Endothelial cell (in vitro differentiated cells): ENCODE measurements at places on chromosomes 2 and 18.

DNA sequence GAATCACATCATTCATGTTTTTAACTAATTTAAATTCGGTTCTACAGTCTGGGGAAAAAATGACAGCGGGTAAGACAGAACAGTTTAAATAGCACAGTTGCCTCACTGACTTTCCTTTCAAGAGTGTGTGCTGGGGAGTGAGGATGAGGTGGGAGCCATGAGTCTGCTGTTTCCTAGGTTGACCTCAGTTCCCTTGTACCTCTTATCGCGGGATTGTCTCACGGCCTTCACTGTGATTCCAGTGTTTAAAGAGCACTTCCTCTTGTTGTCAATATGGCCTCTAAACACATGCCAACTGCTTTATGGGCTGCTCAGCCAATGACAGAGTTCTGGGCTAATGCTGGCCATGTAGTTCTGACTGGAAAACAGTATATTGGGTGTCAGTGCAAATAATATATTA is 41.6 kb upstream of the ALMS1 start:
- DNase-seq: no peak

GRCh38 chr2:203327582-203327900 is 653 bp upstream of the ABI2 start:
- DNase-seq: no peak

- DNase-seq: no peak
These were observed 161.7 kb downstream of the SP3 start for GRCh38 chr2:173803449-173803848.

- DNase-seq: no peak
These were observed 342.3 kb upstream of the EPHA4 start for GRCh38 chr2:221914334-221914880.

DNA sequence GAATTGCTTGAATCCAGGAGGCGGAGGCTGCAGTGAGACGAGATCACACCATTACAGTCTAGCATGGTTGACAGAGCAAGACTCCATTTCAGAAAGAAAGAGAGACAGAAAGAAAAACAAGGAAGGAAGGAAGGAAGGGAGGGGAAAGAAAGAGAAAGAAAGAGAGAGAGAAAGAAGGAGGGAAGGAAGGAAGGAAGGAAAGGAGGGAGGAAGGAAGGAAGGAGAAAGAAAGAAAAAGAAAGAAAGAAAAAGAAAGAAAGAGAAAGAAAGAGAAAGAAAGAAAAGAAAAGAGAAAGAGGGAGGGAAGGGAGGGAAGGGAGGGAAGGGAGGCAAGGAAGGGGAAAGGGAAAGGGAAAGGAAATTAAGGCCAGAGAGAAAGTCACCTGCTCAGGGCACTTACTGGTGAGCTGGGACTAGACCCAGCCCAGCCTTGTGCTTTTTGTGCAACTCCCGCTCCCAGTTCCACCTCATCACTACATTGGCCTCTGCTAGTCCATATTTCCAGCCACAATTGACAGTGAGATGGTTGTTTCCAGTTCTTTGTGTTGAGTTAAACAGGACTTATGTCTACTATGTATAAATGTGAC is 35.7 kb downstream of the MOGAT1 start:
- no peak for DNase-seq

DNA sequence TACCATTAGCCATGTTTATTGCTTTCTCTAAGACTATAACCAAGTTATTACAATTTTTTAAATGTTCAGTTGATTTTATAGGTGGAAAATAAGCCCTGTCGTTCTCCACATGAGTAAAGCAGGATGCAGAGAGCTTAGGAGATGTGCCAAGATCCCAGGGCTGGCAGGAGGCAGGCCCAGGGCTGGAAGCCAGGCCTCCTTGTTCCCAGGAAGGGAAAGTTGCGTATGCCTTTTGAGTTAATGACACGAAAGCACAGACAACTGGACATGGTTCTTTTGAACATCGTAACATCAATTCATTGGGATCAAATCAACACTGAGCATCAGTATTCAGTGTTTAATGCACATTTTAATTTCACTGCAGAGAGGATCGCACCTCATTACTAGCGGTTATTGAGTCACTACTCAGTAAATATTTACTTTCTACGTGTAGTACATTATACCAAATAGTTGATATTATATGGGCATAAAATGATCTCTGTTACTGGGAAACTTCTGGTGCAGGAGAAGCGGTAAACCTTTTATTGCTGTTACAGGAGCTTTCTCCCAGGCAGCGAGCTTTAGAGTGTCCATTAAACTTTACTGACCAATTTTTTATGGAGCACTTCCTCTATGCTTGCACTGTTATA is 60.0 kb downstream of the RNF144A start:
- no peak for DNase-seq

GRCh38 chr18:23883277-23883790 is 131.2 kb upstream of the TTC39C start:
- DNase-seq: no peak

GRCh38 chr2:120465012-120465700 is 119.2 kb downstream of the INHBB start:
- no peak for DNase-seq

GRCh38 chr2:73852020-73852419 is 23.3 kb downstream of the STAMBP start:
- DNase-seq: no peak

- peak; percentile 57 for DNase-seq
These were observed 166.0 kb downstream of the SOCS6 start for GRCh38 chr18:70454704-70455322.

DNA sequence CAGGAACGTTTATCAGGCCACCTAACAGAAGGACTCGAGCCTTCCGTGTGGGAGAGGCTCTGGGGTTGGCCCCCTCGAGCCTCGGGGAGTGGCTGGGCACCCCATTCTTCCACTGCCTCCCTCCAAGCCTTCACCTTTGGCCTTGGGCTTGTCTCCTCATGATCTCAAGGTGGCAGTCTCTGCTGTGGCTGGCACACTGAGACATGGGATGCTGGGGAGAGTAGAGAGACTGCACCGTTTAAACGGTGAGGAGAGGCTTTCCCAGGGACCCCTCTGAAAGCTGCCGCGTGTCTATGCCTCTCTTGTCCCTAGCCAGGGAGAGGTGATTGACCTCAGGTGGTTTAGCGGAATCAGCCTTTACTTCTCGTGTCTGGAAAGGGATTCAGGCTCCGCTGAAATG is 71.0 kb downstream of the DCDC2C start:
- no peak for DNase-seq

DNA sequence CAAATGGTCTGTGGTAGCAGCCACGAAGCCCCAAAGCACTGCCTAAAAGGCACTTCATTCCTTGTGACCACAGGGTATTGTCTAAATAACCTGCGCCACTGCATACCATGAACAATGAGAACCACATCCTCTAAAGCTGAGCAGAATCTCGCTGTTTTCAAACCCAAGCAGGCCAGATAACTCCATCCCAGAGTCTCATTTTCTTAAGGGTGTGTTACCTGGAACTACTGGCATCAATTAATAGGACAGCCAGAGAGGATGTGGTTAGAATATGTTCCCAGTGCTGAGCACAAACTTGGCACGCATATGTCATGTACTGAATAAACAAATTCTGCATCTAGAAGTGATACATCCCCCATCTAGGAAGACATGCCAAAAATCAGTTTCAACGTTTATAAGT is 13.0 kb downstream of the VPS4B start:
- no peak for DNase-seq

DNA sequence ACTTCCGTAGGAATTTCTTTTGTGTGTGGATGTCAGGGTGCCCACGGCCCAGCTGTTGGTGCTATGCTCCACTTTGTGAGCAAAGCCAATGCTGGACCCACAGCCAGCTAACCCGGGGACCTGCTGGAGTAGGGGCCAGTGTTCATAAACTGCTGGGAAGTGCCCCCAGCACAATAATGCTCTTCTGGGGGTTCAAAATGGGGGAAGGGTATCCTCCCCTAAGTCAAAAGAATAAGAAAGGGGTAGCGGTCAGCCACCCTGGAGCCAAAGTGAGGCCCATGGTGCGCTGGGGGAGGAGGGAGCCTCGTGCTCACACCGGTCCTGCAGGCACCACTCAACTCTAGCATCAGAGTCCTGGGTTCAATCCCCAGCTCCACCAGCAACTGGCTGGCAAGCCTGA is 115.8 kb upstream of the NPAS2 start:
- no peak for DNase-seq

DNA sequence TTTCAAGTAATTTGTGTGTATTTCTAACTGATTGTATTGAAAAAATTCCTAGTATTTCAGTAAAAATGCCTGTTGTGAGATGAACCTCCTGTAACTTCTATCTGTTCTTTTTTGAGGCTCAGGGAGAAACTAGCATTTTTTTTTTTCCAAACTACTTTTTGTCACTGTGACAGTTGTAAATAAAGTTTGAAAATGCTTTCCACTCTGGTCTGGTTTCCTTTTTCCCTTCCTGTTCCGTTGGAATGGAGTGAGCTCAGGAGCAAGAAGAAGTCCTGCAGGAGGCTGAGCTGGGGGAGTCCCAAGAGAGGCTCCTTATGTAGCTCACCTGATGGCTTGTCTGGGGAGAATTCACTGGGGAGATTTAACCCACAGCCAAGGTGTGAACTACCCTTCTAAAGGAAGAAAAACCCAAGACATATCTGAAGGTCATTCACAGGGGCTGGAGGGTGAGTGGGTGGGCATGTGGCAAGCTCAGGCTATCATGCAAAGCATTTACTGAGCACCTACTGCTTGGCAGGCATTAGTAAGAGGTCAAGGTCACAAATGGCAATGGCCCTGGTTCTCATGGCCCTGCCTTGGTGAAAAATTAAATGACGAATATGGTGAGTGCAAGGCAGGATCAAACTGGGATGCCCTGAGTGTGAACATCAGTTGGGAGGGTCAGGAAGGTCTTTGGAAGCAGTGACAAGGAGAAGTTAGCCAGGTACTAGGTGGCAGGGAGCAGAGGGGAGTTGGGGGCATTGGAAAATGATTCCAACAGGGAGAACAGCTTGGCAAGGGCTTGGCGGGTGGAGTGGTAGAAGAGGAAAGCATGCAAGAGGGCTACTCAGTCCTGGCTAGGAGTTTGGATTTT is 28.7 kb downstream of the LBH start:
- no peak for DNase-seq

- no peak for DNase-seq
These were observed 924.9 kb upstream of the FAM98A start for GRCh38 chr2:34523958-34524514.

GRCh38 chr2:222686086-222686750 is 14.8 kb downstream of the MOGAT1 start:
- DNase-seq: no peak

DNA sequence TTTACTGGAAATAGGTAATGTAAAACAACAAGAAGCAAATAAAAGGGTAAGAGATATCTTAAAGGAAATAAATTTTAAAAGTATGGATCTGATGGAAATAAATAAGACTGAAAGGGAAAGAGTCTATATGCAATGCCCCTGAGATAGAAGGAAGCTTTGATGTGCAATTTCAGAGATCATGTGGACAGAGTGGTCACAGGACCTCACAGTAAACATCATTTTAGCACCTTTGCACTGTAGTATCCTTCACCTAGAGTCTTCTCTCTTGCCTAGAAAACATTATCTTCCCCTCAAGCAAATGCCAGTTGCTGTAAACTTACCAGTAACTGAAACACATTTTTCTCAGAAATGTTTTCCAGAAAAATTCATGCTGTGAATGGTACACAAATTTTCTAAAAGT is 1621.3 kb upstream of the TMEFF2 start:
- DNase-seq: no peak

DNA sequence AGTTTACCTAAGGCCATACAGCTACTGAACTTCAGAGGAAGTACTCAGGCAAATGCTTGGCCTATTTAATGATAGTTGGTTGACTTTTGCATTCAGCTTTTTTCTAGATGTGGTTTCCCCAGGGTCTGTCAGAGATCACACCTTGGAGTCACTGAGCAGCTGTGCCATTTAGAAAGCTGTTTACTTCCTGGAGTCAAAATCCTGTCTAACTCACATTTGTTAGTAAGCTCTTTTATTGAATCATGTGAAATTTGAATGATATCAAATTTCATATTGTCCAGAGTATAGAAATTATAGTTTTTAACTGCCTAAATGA is 7.6 kb upstream of the TRIB2 start:
- DNase-seq: no peak

DNA sequence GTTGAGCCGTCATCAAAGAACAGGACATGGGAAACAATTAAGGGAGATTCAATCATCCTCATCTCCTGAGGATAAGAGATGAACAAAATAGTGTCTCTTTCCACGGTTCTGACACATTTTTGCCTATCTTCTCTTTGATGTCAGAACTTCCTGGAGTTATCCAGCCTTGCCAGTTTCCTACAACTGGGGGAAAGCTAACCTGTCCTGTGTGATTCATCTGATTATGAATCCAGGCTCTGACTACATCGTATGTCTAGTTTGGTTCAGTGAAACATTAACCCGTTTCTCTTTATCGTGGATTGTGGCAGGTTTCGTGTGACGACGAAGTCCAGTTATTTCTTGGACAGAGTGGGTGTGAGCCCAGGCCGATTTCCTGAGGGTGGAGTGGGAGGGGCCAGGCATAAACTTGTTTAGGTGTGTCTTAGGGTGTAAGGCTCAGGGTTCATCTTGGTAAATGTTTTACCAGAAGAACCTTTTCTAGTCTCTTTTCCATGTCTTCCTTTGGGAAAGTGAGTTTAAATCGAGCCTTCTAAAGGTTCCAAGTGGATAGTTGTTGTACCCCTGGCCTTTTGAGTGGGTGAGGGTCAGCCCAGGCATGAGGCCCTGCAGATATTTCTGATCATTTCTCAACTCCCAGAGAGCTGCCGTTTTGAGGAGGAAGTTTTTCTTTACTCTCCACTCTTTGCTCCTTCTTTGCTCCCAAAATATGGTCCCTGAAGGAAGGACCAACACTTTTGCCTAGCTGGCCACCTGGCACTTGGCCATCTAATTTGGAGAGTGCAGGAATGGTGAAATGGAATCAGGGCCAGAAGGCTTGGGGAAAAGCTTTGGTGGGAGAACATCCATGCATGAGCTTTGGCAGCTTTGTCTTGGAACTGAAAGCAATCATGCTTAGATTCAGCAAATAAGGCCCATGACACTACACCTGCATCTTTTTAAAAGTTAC is 50.4 kb upstream of the FZD5 start:
- no peak for DNase-seq

GRCh38 chr2:25366629-25367028 is 24.9 kb upstream of the DNMT3A start:
- no peak for DNase-seq

- DNase-seq: no peak
These were observed 862.3 kb downstream of the SUCLG1 start for GRCh38 chr2:83596592-83597282.

GRCh38 chr2:15782009-15782751 is 158.2 kb upstream of the MYCN start:
- no peak for DNase-seq

DNA sequence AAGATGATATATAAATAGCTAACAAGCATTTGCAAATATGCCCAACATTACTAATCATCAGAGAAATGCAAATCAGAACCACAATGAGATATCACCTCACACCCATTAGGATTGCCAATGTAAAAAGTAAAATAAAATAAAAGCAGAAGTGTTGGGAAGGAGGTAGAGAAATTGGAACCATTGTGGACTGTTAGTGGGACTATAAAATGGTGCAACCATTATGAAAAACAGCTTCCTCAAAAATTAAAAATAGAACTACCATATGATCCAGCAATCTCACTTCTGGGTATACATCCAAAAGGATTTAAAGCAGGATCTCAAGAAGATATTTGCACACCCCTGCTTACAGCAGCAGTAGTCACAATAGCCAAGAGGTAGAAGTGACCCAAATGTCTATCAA is 99.8 kb upstream of the DAPL1 start:
- no peak for DNase-seq
